ENCODE measurements at places on chromosomes 12 and 14.

- H3K4me3 ChIP-seq = no peak overlapping the region
- no peak for DNase-seq
- no peaks in the 10 kb centered on the region for H3K27me3 ChIP-seq
- H3K4me1 ChIP-seq = no peaks in the 10 kb centered on the region
These were observed 59.8 kb upstream of the KIF21A start for GRCh38 chr12:39502726-39503125.

DNA sequence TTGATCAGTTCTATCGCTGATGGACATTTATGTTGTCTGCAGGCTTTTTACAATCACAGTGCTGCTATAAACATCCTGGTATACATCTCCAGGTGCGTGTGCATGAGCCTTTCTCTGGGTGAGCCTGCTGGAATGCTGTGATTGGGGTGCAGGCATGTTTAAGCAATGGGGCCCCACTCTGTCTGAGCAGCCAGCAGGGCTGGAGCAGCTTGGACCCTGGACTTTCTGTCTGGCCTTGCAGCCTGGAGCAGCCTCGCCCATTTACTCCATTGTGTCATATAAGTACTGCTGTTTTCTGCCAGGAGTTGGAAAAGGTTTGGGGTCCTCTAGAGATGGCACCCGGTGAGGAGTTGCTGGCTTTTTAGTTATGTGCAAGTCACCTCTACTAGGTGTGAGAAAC lies 199.0 kb downstream of the KIF26A start:
- no peaks in the 10 kb centered on the region for H3K27me3 ChIP-seq
- DNase-seq = no peak
- H3K36me3 ChIP-seq = no peaks in the 10 kb centered on the region
- no peaks in the 10 kb centered on the region for H3K4me1 ChIP-seq
- H3K27ac ChIP-seq = no peak overlapping the region

- no peaks in the 10 kb centered on the region for H3K36me3 ChIP-seq
- no peaks in the 10 kb centered on the region for H3K27me3 ChIP-seq
- no peak overlapping the region for H3K4me3 ChIP-seq
- no peak for DNase-seq
These were observed 4.7 kb upstream of the ITGB7 start for GRCh38 chr12:53211476-53212381.

GRCh38 chr12:102061096-102061559 lies 663 bp downstream of the WASHC3 start:
- H3K27ac ChIP-seq = peak overlapping the region; percentile 86
- peak overlapping the region; percentile 85 for H3K4me3 ChIP-seq
- no peaks in the 10 kb centered on the region for H3K27me3 ChIP-seq
- no peaks in the 10 kb centered on the region for H3K4me1 ChIP-seq

DNA sequence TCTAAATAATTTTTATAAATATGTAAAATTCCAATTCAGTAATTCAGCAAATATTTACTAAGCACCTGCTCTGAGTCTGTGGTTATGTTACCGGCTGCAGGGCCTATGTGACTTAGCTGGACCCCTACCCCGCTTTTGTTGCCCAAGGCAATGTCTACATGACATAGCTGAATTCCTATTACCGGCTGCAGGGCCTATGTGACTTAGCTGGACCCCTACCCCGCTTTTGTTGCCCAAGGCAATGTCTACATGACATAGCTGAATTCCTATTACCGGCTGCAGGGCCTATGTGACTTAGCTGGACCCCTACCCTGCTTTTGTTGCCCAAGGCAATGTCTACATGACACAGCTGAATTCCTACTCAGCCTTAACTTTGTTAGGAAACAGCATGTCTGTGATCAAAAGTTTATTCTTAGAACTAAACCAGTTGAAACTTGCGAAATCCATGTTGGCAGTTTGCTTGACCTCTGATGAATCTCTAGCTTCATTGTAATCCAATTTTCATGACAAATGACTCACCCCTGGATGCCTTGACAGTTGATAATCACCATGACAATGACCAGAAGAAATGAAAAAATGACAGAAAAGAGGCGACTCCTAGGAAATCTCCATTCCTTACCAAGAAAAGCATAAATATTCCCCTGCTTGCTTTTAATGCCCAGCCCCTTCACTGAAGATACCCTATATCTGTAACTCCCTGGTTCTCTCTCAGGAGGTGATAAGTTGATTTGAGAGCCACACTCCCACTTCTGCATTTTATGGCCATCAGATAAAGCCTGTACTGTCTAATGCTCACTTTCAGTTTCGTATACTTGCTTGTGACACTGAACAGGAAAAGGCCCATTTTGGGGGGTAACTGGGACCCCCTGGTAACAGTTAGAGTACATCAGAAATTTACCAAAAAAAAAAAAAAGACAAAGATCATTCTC lies 148.4 kb upstream of the SYT10 start:
- H3K4me1 ChIP-seq = peaks cover 6% of the 10 kb centered on the region
- DNase-seq = no peak
- H3K27me3 ChIP-seq = no peaks in the 10 kb centered on the region
- no peak overlapping the region for H3K27ac ChIP-seq
- H3K36me3 ChIP-seq = no peaks in the 10 kb centered on the region

DNA sequence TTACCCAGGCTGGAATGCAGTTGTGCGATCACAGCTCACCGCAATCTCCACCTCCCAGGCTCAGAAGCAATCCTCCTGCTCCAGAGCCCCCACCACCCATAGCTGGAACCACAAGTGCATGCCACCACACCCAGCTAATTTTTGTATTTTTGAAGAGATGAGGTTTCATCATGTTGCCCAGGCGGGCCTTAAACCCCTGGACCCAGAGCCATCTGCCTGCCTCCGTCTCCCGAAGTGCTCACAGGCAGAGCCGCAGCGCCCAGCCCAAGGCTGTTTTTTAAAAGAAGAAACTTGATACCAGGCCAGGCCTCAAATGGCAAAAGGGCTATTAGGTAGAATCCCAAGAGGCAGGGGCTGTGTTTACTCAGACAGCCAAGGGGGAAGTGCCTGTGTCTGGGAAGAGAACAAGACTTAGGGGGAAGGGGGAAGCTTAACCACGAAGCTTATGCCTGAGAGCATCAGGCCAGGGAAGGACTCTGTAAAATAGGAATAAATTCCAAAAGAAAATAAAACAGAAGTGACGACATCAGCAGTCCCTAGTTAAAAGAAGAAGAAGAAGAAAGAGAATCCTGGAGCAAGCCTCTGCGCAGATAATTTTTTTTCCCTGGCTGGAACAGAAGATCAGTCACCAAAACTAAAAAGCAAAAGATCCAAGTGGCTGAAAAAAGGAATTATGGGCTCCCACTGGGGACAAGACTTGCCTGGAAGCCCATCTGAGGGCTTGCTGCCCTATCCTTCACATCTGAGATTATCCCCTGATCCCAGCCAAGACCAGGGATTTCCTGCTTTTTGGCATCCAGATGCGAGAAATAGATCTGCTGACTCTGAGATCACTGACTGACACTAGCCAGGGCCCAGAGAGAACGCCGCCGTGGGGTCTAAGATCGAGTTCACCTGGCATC lies 170.5 kb downstream of the NDUFA12 start:
- no peaks in the 10 kb centered on the region for H3K36me3 ChIP-seq
- H3K4me1 ChIP-seq = peaks cover 4% of the 10 kb centered on the region
- H3K4me3 ChIP-seq = no peak overlapping the region
- no peaks in the 10 kb centered on the region for H3K27me3 ChIP-seq
- peak; percentile 60 for DNase-seq

DNA sequence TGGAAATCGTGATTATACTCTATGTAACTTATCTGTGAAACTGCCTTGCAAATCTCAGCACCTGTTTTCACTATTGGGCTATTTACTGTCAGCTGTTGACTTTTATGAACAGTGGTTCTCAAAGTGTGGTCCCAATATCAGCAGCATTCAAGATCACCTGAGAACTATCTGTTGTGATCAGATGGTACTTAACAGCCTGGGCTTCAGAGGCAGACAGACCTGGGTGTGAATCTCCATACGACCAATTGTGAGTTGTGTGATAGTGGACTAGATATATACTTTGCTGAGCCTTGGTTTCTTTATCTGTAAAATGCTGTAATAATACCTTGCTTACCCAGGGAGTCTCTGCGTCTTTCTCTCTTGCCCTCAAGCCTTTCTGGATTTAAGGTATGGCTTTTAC lies 105.1 kb downstream of the ERGIC2 start:
- no peak overlapping the region for H3K27ac ChIP-seq
- no peak for DNase-seq
- H3K4me3 ChIP-seq = no peak overlapping the region
- H3K36me3 ChIP-seq = no peaks in the 10 kb centered on the region
- H3K4me1 ChIP-seq = no peaks in the 10 kb centered on the region

DNA sequence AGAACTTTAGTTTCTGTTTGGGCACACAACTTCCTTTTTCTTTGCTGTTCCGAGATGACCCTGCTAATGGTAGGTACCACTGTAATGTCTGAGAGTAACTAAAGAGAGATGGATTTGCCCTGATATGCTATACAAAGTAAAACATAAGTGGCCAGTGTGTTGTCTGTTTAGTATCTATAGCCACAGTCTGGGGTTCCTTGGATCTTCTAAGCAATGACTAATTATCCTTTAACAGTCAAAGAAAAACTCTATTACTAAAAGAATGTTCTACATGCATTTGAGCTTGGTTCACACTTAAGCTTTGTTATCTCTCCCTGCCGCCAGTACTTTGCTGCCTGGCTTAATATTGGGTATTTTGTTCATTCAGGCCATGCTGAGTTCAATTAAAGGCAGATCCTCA lies 1051.9 kb upstream of the FLRT2 start:
- H3K36me3 ChIP-seq = no peaks in the 10 kb centered on the region
- H3K27me3 ChIP-seq = no peaks in the 10 kb centered on the region
- H3K4me1 ChIP-seq = no peaks in the 10 kb centered on the region
- H3K27ac ChIP-seq = no peak overlapping the region
- no peak overlapping the region for H3K4me3 ChIP-seq

DNA sequence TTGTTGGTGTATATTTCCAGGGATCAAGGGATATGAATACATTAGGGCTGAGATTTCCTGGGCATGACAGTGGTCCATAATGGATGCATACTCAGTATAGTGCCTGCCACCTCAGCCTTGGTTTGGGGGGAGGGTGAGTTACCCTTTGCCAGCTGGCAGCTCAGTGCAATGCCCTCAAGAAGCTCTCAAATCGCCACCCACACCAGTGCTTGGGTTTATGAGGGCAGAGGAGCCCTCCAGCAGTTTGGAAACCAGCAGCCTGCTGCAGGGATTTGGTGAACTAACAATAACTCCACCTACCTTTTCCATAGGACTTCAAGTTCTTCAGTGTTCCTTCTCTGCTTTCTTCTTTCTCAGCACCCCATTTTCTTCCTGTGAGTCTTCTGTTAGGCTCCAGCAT lies 218.9 kb downstream of the LRFN5 start:
- no peak overlapping the region for H3K27ac ChIP-seq
- H3K4me3 ChIP-seq = no peak overlapping the region
- DNase-seq = no peak
- H3K4me1 ChIP-seq = no peaks in the 10 kb centered on the region
- no peaks in the 10 kb centered on the region for H3K36me3 ChIP-seq
- no peaks in the 10 kb centered on the region for H3K27me3 ChIP-seq

GRCh38 chr14:78848234-78848820 lies 678.2 kb downstream of the NRXN3 start:
- no peaks in the 10 kb centered on the region for H3K36me3 ChIP-seq
- no peaks in the 10 kb centered on the region for H3K27me3 ChIP-seq
- no peak overlapping the region for H3K4me3 ChIP-seq
- no peak for DNase-seq

GRCh38 chr14:84024231-84024820 lies 1505.6 kb upstream of the FLRT2 start:
- H3K36me3 ChIP-seq = no peaks in the 10 kb centered on the region
- no peak overlapping the region for H3K4me3 ChIP-seq
- H3K27me3 ChIP-seq = no peaks in the 10 kb centered on the region
- DNase-seq = no peak
- no peaks in the 10 kb centered on the region for H3K4me1 ChIP-seq

- no peaks in the 10 kb centered on the region for H3K27me3 ChIP-seq
- peak overlapping the region; percentile 72 for H3K27ac ChIP-seq
- H3K4me3 ChIP-seq = no peak overlapping the region
These were observed 37.4 kb downstream of the SUSD6 start for GRCh38 chr14:69648480-69649451.

DNA sequence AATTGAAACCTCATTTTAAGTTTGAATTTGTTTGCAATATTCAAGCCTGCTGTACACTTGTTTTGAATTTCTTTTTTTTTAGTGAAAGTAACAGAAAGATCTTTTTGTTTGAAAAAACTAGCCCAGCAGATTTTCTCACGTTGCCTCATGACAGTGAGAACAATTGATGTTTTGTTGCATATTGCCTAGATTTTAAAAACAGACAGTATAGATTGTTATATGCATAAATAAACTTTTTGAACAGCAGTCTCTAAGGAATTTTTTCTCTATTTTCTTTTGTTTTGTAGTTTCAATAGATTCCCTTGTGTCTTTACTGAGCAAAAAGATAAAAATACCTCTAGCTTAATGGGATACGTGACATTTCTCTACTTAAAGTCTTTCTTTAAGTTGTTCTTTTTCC lies 15.4 kb downstream of the OR6C6 start:
- DNase-seq = no peak
- H3K27ac ChIP-seq = no peak overlapping the region
- no peaks in the 10 kb centered on the region for H3K36me3 ChIP-seq
- H3K27me3 ChIP-seq = no peaks in the 10 kb centered on the region
- H3K4me1 ChIP-seq = no peaks in the 10 kb centered on the region

- no peak overlapping the region for H3K27ac ChIP-seq
- no peaks in the 10 kb centered on the region for H3K36me3 ChIP-seq
- no peak for DNase-seq
These were observed 141.0 kb downstream of the PAH start for GRCh38 chr12:102776041-102776440.

DNA sequence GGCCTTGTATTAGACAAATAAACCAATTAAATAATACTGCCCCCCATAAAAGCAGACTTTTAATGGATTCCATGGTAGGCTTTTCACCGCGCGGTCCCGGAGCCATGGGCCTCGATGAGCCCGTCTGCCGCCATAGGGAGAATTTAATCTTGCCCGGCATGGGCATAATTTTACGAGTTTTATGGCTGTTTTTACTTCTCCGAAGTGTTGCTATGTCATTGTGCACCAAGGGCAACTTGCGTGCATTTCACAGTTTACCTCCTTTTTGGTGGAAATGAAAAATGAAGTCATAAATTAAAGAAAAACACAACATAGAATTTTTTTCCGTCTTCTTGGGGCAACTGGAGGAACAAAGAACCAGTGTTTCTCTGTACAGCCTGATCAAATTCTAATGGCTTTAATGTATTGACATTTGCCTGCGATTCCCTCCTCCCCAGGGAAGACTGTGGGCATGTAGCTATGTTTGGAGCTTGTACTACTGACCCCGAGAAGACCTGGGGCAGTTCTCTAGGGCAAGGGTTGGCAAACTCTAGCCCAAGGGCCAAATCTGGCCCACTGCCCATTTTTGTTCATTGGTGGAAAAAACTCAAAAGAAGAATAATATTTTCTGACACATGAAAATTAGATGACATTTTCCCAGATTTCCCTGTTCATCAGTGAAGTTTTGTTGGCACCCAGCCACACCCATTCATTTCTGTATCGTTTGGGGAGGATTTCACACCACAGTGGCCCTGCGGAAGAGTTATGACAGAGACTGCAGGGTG lies 142.7 kb downstream of the CHST11 start:
- peaks cover 56% of the 10 kb centered on the region for H3K4me1 ChIP-seq
- no peak overlapping the region for H3K27ac ChIP-seq
- no peak for DNase-seq
- H3K4me3 ChIP-seq = no peak overlapping the region
- H3K36me3 ChIP-seq = no peaks in the 10 kb centered on the region

- H3K36me3 ChIP-seq = no peaks in the 10 kb centered on the region
- DNase-seq = no peak
- H3K27ac ChIP-seq = no peak within 1 kb of the TSS
- no peaks in the 10 kb centered on the region for H3K4me1 ChIP-seq
These were observed at the start of gene CCDC198 for GRCh38 chr14:57493467-57494181. Gene CCDC198 (minus strand): TSS chr14:57493857. CDS start chr14:57493715, 142 bp downstream.

GRCh38 chr12:113802966-113803758 lies 163.0 kb downstream of the RBM19 start:
- no peak overlapping the region for H3K4me3 ChIP-seq
- H3K4me1 ChIP-seq = no peaks in the 10 kb centered on the region
- no peaks in the 10 kb centered on the region for H3K27me3 ChIP-seq
- DNase-seq = no peak

All from vagina (tissue), 2 donors.